ENCODE measurements at places on chromosomes 11 and 22.

GRCh38 chr11:27673979-27674663 is 26.1 kb downstream of the BDNF start:
- no peak for DNase-seq

- peak; percentile 62 for DNase-seq
Observed at GRCh38 chr22:38758276-38758945, 2.6 kb upstream of the SUN2 start.

DNA sequence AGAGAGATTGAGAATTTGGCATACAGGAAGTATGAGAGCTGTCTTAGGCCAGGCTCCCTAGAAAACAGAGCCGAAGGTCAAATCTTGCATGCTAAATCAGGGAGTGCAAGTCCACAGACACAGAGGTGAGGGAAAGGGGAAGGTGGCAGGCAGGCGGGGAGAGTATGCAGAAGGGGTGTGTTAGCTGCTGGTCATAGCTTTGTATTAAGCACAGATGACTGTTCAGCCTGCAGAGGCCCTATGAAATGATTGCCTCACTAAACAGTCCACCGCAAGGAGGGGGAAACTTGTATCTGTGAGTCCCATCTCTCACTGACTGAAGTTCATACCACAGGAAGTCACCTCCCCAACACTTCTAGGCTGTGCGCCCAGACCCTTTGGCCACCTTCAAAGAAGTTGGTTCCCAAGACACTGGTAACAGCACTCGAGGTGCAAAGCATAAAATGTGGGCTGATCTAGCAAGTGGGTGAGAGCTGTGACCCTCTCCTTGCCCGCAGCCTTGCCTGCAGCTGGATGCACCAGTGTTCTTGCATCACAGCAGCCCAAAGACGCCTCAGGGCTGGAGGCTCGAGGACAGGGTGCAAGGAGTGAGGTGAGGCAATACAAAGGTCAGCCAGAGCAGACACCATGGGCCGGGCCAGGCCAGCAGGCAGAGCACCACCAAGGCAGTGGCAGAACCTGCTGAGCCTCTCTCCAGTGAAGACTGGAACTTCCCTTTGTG is 115.3 kb upstream of the TBCEL start:
- DNase-seq: no peak

DNA sequence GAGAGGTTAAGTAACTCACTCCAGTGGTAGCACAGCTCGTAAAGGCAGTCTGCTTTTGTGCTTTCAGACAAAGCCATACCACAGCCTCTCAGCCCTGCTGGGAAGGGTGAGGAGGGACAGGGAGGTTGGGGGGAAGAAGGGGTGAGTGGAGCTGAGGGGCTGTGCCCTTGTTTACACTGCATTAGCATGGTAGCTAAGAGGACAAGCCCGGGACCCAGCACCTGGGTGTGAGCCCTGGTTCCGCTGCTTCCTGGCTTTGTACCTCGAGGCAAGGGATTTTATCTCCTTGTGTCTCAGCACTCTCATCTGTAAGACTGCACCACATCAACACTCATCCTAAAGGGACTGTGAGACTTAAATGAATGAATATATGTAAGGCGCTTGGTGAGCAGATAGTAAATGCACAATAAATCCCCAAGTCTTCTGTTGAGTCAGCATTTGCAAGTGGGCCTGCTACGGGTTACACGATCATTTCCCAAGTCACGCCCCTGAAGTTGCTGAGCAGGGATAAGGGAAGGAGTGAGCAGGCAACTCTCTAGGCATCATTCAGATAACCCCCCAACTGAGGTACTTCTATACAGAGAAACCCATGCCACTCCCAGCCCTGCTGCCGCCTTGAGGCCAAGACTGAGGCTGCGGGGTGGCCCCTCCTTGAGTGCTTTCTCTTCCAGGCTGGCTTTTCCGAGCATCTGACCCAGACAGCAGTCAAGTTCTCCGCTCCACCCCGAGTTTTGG is 7.5 kb downstream of the RASD2 start:
- no peak for DNase-seq

- no peak for DNase-seq
Observed at GRCh38 chr22:42190274-42190673, 59.7 kb upstream of the CYP2D6 start.

GRCh38 chr11:86938203-86938899 is 16.8 kb downstream of the FZD4 start:
- DNase-seq: no peak

DNA sequence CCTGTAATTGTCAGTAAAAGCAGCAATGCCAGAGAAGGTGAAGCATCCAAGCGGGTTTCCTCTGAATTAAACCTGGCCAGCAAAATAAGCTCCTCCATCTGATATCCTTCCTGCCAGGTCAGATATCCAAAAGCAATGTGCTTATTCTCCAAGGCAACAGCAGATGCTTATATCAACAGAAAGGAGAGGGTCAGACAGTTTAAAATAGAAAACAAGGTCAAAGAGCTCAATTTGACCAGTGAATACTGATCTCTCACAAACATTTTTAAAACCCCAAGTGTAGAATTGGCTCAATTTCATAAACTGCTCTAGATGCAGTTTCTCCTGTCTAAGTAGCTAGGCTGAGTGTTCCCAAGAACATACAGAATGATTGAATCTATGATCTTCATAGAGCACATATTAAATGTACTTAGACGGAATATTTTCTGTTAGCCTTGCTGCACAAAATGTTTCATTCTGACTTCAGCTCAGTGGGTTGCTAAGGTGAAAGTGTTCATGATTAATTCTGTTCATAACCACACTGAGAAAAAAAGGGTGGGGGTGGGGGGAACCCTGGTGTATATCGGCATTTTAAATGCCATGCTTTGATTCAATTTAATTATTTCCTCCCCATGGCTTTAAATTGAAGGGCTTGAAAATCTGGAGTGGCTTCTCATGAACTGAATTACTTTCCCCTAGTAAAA is 174.2 kb upstream of the ARHGAP20 start:
- DNase-seq: no peak

DNA sequence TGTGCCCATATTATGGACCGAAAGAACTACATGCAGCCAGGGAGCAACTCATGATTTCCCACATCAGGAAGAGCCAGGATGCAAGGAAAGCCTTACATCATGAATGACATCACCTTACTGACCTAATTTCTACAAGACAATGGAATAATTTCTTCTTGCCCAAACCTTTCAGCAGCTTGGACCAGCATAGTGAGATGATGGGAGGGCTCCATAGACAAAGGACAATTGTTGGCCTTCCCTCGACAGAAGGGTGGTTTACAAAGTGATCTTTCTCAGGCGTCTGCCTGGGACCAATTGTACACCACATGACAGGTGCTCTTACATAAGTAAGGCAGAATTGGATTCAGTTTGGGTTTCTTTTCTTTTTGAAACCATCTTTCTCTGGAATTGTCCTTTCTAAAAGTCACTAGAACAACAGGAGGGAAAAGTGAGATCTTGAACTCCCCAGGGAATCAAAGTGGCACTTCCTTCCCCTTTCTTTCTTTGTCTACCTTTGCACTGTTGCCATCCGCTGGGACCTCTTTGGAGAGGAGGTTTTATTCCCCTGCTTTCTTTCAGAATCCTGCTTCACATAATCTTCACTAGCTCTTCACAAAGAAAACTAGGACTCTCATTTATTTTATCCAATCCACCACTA is 51.7 kb upstream of the PAK1 start:
- DNase-seq: no peak

DNA sequence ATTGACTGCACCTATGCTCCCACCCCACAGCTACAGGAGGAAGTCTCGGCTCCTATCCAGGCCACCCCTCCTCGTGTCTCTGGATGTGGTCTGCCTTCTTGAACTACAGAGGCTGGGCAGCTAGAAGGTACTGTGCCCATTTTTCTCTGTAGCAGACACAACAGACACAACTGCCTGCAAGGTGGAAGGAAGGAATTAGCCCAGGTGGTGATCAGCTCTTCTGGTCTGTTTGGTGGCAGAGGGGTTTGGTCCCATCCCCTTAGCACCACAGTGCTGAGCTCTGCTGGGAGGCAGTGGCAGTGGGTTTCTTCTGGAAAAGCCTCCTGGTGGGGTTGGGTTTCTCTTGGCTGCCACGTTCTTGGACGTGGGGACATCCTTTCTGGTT is 132.5 kb downstream of the MPPED1 start:
- no peak for DNase-seq

- no peak for DNase-seq
Observed at GRCh38 chr11:4947505-4947904, at the start of gene OR51A4. OR51A4 (minus strand) TSS chr11:4947605; CDS start chr11:4947100, 505 bp downstream.

DNA sequence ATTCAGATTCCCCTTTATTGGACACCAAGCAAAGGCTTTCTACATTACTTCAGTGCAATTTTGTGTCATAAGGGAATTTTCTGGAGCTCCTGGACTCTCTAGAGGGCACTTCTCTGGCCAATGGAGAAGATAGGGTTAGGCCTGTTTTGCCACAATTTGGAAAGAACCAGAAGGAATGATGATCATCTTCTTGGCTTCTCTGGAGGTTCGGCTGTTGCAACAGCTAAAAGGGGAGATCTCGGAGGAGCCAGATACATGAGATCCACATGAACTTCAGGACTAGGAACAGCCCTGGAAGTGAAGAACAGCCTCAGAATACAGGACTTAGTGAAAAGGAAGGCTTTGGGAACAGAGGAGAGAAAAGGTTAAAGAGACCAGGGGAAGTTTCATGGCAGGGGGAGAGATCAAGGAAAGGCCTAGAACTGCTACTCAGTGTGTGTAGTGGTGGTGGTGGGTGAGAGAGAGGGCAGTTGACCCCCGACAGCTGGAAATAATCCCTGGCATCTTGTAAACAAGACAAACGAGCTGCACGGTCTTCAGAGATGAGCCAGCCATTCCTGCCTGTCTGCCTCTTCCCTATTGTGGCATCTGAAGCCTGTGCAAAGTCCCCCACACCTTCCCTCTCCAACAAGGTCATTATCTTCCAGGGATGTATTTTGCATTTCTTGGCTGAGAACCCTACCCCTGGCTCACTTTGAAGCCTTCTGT is 83.8 kb downstream of the CCDC81 start:
- DNase-seq: no peak

GRCh38 chr11:41522391-41522790 is 62.9 kb upstream of the LRRC4C start:
- no peak for DNase-seq

GRCh38 chr11:5288906-5289550 is 12.7 kb downstream of the OR51B4 start:
- no peak for DNase-seq

DNA sequence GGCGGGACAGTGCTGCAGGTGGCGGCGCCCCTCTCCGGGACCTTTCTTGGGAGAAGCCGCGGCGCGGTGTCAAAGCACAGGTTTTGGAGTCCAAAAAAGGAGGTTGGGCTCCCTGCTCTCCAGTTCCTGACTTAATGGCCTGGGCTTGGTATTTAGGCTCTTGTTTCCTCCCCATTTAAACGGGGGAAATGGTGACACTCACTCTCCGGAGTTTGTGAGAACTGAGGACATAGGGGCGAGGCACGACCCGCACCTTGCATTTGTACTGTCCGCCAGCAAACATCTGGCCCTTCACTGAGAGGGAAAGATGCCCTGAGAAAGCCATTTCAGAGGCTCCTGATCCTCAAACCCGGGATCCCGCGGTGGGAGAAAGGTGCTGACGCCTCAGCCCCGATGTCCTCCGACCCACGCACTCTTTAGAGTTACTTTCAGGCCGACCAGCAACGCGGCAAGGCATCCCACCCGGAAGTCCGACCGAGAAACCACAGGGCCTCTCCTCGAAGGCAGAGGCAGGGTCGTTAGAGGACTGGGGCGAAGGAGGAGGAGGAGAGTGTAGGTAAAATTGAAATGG is 2.9 kb upstream of the WDR74 start:
- DNase-seq: no peak

GRCh38 chr11:33869481-33870422 is 22.1 kb downstream of the LMO2 start:
- no peak for DNase-seq

GRCh38 chr11:112806876-112807275 is 154.3 kb upstream of the NCAM1 start:
- DNase-seq: no peak

Measured in activated naive CD8-positive, alpha-beta T cell treated with anti-CD3 and anti-CD28 coated beads, Interleukin-2, amount 50 U/mL, for 16 hours (primary cell).